ENCODE measurements at places on chromosomes 16 and 17.

- DNase-seq = no peak
These were observed 139.8 kb upstream of the ELAC2 start for GRCh38 chr17:13157656-13158055.

DNA sequence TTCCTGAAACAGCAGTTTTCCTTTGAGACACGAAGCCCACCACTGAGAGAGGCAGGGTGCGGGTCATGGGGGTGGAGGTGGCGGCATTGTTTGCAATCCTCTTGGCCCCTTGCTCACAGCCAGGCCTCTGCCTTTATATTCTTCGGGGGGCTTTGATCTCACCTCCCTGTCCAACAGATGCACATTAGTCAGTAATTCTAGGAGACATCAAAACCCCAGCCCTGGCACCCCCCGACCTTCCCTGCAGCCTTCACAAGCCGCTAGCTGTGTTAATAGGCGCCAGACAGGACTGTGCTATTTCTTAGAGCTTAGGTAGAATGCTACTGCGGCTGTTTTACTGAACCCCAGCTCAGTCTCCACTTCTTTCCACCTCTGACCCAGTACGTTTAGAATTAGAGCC lies 212.6 kb downstream of the RBFOX1 start:
- no peak for DNase-seq

GRCh38 chr16:84547546-84548061 lies 43.1 kb upstream of the MEAK7 start:
- DNase-seq = no peak

DNA sequence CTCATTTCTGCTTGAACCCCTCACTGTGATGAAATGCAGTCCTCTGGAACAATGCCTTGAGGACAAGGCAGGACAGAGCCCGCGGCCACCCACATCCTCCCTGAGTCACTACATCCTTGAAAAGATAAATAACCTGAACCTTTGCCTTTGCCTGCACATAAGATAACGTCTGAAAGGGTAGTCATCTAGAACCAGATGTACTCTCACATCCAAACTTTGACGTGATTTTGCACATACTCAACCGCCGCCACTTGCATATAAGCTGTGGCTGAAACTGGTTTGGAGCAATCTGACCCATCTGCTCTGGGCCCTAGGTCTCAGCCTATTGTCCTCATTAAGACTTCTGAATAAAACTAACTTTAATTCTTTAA lies 252.1 kb downstream of the PHKB start:
- DNase-seq = no peak

- DNase-seq = no peak
These were observed 70.1 kb downstream of the ABCC1 start for GRCh38 chr16:16019488-16019887.

DNA sequence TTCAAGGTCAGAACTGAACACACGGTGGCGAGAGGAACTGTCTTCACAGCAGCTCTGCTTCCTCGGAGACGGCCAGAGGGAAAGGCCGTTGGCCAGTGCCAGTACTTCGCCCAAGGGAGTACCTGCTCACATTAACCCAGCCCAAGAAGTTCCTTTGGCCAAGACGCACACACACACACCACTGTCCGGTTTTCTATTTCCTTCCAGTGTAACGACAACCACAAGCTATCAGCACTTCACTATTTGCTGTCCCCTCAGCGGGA lies 744 bp upstream of the GGNBP2 start:
- no peak for DNase-seq

DNA sequence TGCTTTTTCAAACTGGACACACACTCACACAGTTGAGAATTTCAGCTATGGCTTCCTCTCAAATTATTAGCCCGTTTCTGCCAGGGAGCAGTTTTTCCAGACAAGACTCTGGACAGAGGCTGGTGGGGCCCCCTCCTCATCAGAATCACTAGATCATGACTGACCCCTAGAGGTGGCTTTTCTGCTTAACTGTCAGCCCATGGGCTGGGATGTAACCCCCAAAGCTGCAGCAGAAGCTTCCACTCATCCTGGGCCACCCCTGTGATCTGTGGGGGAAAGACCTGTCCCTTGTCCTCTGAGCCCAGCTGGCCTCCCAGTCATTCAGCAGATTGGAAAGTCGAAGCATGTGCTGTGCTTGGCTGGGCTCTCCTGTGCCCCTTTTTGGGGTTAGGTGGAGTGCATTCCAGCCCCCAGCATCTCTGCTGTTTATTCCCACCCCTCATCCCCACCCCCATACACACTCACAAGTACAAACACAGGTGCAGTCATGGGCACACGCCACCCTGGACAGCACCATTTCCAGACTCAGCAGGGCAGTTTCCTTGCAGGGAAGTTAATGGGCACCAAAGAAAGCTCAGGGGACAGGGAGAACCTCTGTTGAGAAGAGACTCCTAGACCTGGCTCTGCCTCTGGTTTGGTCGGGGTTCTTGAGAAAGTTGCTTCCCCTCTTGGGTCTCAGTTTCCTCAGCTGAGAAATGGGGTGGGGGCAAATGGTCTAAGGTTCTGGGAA lies 77.6 kb upstream of the RBL2 start:
- no peak for DNase-seq
